ENCODE measurements at places on chromosomes 4 and X.

- DNase-seq = no peak
These were observed 129.6 kb upstream of the INTU start for GRCh38 chr4:127503111-127503510.

DNA sequence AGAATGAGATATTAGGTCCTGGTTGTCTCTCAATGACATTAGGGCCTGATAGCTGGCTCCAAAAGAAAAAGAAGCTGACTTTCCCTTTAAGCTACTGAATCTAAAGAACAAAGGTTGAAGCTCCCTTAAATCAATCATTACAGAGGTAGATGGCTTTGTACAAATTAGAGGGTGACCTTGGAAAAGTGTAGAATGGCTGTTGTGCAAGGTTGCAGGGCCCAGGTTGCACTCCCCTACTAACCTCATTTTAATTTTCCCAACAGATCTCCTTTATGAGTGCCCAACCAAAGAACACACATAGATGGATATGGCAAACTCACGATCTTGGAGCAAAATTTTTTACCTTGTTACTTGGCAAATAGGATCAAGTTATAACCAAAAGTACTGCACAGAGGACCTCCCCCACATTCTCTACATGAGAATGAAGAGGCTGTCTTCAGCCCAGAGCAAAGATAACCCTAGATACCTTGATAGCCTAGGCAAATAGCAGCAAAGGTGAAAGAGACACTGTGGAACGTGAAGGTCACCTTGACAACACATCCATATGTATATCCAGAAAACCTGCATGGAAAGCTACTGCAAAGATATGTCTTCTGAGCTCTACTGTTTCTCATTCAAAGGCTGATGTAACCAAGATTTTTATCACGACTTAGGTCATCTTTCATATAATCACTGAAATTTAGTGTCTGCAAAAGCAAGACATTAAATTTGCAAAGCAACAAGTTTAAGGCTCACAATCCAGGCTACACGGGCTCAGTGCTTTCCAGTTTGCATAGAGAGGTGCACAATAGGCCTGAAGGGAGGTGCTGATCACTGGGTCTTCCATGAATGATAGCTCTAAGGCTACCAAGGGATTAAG is 23.0 kb downstream of the KLB start:
- no peak for DNase-seq

GRCh38 chr4:151808120-151808529 is 47.3 kb upstream of the GATB start:
- DNase-seq = no peak

- no peak for DNase-seq
These were observed 116.6 kb downstream of the SH3RF1 start for GRCh38 chr4:169154121-169154520.

DNA sequence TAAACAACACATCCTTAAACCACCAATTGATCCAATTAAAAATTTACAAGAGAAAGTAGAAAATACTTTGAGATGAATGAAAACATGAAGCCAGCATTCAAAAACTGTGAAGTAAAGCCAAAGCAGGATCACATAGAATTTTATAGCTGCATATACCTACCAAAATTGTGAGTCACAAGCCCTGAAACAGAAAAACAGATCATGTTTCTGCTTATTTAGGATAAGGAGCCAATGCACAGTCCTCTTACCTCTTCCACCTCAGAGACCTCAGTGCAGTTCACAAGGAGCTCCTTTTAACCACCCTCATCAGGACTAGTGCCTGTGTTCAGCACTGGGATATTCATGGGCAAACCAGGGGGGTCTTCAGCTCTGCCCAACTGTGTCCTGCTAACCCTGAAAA is 386.7 kb downstream of the TECRL start:
- DNase-seq = no peak

DNA sequence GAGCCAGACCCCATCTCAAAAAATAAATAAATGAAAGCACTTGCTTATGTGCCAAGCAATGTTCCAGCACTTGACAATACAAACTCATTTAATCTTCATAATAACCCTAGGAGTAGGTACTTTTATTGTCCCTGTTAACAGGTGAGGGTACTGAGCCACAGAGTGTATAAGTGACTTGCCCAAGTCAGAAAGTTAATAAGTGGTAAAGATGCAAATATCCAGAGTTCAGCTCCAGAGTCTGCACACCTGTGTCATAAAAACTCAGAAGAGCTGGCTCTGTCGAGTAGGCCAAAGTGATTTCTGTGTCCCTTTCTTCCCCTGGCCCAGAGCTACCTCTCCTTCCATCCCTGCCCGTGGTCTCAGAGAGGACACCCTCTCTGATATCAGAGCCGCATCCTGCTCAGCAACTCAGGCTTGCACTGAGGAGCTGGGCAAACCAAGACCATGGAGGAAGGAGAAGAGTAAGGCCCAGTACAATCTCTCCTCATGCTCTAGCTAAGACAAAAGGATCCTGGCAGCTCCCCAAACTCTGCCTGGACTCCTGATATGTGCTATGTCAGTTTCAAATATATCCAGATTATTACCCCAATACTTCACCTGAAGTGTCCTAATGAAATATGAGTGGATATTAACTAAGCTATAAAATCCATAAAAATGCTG is 136.3 kb downstream of the HS6ST2 start:
- no peak for DNase-seq

DNA sequence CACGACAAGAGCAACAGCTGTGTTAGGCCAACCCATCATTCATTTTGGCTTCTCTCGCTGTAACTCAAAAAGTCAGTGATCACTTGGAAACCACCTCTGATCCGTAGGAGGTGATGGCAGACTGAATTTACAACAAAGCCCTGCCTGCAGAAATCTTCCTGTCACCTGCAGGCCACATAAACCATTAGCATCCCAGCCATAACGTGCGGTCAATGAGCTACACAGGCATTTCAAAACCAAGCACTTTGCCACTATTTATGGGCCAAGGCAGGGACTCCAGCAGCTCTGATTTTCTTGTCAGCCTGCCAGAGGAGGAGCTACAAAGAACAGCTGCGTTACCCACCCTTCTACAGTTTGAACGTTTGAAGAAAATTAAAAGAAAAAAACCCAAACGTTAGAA is 228.1 kb upstream of the PPARGC1A start:
- DNase-seq = no peak

DNA sequence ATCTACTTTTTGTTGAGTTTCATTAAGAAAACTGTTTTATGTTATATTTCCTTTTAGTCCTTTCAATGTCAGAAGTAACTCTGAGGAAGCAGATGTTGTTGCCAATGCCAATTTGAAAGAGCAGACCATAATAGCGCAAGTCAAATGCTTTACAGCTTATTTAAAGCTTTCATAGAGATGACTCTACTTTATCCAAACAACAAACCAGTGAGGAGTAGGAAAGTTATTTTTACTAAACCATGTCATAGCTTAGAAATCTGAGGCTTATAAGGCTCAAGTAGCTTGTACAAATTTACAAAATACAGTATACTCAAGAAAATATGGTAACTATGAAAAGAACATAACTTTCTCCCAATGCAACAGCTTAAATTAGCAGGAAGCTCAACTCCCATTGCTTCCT is 40.1 kb upstream of the SPOCK3 start:
- DNase-seq = no peak

DNA sequence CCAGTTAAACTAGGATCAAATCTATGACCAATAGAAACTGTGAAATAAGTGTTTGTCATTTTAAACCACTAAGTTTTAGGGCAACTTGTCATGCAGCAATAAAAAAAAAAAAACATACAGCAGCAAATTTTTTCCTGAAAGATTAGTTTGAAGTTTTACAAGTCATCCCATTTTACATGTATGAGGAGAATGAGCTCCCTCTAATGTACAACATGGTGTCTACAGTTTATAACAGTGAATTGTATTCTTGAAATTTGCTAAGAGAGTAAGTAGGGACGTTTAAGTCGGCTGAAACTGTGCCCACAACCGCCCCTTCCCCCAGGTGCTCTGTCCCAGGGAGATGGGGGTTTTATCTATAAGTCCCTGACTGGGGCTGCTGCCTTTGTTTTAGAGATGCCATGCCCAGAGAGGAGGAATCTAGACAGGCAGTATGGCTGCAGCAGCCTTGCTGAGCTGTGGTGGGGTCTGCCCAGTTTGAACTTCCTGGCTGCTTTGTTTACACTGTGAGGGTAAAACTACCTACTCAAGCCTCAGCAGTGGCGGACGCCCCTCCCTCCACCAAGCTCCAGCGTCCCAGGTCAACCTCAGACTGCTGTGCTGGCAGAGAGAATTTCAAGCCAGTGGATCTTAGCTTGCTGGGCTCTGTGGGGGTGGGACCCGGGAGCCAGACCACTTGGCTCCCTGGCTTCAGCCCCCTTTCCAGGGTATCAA is 499.3 kb upstream of the CT83 start:
- DNase-seq = no peak

DNA sequence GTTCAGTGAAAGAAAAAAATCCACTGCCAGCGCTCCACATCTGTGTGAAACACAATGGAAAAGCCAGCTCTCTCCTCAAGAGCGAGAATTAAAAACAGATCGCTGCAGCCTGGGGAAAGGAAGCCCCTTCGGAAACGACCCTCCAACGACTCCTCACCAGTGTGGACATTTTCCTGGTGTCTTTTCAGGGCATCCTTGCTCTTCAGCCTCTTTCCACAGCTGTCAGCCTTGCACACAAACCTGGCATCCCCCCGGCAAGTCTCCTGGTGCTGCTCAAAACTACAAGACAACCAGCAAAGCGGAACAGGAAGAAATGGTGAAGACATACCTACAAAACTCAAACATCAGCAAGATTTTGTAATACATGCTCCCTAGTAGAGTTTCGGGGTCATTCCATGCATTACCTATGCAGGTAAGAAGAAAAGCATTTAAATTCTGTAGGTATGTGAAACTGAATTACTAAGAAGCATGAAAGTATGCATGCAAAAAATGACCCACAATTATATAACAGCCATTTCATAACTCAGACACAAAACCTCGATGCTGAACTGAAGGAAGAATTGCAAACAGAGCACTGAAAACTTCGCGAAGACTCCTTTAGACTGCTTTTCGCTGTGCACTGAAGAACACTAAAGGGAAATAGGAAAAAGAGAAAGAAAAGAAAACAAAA is 106.1 kb downstream of the PRDM5 start:
- no peak for DNase-seq

DNA sequence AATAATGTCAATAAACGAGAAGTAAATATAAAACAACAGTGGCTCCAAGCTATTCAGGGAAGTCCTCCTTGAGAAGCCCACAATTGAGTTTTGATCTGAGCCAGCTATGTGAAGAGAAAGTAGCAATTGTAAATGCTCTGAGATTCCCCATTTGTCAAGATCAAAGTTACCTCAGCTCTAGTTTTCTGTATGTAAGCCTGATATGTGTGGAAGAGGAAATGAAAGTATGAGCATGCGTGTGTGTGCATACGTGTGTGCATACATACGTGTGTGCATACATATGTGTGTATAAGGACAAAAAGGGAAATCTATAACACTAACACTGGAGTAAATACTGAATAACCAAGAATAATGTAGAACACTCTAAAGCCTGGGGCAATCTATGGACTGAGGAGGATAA is 130.3 kb downstream of the SCFD2 start:
- no peak for DNase-seq

DNA sequence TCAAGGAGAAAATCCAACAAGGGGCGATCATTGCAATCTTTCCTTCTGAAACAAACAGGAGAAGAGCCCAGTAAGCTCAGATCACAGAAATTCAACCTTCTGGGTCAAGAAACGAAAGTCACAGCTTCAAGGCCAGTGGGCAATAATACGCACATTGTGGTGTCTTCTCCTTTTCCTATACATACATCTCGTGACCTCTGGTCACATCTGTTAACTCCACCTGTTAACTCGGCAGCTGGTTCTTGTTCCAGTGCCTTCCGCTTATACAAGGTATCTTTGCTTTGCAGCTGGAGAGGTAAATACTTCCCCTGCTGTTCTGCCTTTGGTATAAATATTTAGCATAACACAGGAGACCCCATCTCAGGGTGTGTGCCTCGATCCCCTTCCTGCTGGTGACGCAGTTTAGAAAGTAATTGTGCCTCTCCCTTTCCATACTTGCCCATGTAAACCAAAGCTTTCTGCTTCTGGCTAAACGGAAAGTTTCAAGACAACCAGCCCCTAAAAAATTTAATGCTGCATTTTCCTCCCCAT is 45.0 kb downstream of the CCDC149 start:
- no peak for DNase-seq

- DNase-seq = no peak
These were observed 44.6 kb downstream of the EIF2S3 start for GRCh38 chrX:24099394-24099793.
